Left ventricle myocardium superior (tissue), 1 donor: ENCODE measurements at places on chromosomes 7 and 10. TPM values are rescaled to one million over a fixed set of nuclear protein-coding genes. Genes with fewer than 3 reads are reported as not detected.

Gene TMEM273
- 17.6 TPM for total RNA-seq

DNA sequence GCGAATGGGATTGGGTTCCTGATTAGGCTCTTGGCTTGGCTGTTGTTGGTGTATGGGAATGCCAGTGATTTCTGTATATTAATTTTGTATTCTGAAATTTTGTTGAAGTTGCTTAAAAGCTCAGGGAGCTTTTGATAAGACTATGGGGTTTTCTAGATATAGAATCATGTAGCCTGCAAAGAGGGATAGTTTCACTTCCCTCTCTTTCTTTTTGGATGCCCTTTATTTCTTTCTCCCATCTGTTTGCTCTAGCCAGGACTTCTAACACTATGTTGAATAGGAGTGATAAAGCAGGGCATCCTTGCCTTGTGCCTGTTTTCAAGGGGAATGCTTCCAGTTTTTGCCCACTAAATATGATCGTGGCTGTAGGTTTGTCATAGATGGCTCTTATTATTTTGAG lies 40.4 kb upstream of the MPP7 start:
- DNase-seq: no peak

- no peak for DNase-seq
These were observed 216.8 kb downstream of the SNX10 start for GRCh38 chr7:26508481-26508880.

- no peak for DNase-seq
These were observed 944.4 kb upstream of the ZNF722 start for GRCh38 chr7:63054191-63054661.
